ENCODE measurements at places on chromosomes 11 and 22.

DNA sequence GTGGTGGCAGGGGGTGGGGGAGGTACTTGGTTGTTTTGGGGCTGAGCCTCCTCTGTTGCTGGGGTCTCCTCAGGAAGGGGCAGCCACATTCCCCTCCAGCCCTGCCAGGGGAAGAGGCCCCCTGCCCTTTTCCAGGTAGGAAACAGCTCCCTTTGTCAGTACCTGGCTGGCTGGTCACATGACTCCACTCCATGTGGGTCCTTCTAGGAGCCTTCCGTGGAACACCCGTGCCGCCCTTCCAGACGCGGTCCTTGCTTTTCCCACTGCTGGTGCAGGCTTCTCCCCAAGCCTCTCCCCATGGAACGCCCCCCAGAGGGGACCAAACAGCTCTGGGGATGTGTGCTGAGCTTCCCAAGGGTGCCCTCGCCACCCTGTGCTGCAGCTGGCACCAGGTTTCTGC lies 19.9 kb downstream of the IFT27 start:
- H3K27ac ChIP-seq = no peak overlapping the region
- DNase-seq = no peak
- H3K4me1 ChIP-seq = no peaks in the 10 kb centered on the region
- H3K36me3 ChIP-seq = no peaks in the 10 kb centered on the region
- H3K27me3 ChIP-seq = peaks cover 10% of the 10 kb centered on the region
- no peak overlapping the region for H3K4me3 ChIP-seq

GRCh38 chr11:73536961-73537360 lies 61.0 kb downstream of the FAM168A start:
- peaks cover 17% of the 10 kb centered on the region for H3K4me1 ChIP-seq
- no peaks in the 10 kb centered on the region for H3K27me3 ChIP-seq
- no peak for DNase-seq
- H3K4me3 ChIP-seq = no peak overlapping the region

DNA sequence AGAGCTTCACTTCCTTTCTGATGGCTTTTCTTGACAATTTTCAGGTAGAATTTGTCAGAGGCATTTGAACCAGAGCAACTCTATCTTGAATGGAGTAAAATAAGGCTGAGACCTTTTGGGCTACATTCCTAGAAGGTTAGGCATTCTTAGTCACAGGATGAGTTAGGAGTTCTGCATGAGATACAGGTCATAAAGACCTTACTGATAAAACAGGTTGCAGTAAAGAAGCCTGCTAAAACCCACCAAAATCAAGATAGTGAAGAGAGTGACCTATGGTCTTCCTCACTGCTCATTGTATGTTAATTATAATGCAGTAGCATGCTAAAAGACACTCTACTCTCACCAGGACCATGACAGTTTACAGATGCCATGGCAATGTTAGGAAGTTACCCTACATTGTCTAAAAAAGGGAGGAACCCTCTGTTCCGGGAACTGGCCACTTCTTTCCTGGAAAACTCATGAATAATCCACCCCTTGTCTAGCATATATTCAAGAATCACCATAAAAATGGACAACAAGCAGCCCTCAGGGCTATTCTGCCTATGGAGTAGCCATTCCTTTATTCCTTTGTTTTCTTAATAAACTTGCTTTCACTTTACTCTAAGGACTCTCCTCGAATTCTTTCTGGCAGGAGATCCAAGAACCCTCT lies 1519.7 kb upstream of the TENM4 start:
- no peaks in the 10 kb centered on the region for H3K4me1 ChIP-seq
- no peak for DNase-seq
- H3K36me3 ChIP-seq = no peaks in the 10 kb centered on the region
- H3K27ac ChIP-seq = no peak overlapping the region
- no peak overlapping the region for H3K4me3 ChIP-seq
- H3K27me3 ChIP-seq = no peaks in the 10 kb centered on the region

- H3K27me3 ChIP-seq = no peaks in the 10 kb centered on the region
- no peak for DNase-seq
These were observed 27.3 kb upstream of the PACSIN2 start for GRCh38 chr22:43042101-43042780.

DNA sequence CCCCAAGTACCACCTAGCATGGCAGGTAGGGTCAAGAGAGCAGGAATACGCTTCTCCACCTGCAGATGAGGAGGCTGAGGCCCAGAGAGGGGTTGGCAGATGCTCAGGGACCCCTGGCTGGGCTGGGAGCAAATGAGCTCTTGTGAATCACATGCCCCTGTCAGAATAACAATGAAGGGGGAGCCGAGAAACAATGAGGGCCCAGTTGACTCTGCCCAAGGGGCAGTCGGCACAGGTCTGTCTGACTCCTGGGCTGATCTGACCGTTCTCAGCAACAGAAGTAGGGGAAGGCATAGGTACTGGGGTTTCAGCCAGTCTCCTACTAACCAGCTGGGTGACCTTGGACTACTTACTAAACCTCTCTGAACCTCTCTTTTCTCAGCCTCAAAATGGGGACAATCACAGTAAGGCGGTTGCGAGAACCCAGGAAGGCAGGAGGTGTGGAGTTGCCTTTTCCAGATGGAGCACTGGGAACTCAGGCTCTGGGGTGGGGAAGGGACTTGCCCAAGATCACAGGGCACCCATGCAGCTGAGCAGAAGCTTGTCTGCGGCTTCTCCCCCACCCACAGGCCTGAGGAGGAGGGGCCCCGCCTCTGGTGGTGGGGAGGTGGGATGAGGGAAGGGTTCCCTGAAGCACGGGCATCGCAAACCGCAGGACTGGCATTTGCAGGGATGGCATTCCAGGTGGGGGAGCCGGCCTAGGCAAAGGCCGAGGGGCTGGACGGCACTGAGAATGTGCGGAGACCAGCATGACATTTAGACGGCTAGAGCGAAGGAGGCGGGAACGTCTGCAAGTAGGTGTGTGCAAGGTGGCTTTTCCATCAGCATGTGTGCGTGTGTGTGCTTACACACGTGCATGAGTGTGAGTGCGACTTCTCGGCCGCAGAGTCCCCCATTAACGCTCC lies 163.0 kb downstream of the MN1 start:
- no peaks in the 10 kb centered on the region for H3K27me3 ChIP-seq
- DNase-seq = no peak
- H3K36me3 ChIP-seq = no peaks in the 10 kb centered on the region
- no peaks in the 10 kb centered on the region for H3K4me1 ChIP-seq
- no peak overlapping the region for H3K4me3 ChIP-seq
